Activated CD4-positive, alpha-beta memory T cell treated with anti-CD3 and anti-CD28 coated beads for 36 hours (primary cell): ENCODE measurements at places on chromosomes 7 and 10.

DNA sequence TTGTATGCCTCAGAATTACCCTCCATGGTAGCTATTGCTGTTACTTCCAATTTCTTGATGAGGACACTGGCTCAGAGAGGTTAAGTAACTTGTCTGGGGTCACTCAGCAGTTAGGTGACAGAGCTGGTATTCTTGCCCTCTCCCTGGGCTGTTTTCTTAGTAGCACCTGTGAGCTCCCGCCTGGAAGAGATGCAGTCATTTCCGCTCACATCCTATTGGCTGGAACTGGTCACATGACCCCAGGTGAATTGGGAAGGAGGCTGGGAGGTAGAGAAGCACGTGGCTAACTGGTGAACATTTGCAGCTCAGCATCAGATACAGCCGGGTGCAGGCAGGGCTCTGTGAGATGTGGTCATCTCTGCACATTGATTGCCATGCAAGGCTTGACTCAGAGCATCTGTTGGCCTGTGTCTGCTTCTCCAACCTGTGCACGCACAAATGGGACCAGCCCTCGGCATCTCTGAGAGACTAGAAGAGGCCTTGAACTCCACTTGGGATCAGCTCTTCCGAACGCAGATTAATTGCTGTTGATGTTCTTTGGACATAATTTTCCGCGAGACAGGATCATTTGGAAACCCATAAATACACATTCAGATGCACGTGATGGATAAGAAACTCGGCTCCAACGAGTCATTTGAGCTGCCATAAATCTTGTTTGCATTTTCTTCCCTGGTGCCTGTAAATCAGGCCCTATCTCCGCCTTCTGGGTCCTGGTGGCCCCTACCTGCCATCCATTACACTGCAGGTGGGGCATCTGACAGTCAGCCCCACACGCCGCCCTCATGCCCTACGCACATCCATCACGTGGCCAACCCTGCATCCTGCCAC lies 42.8 kb downstream of the MYL10 start:
- no peak for DNase-seq

DNA sequence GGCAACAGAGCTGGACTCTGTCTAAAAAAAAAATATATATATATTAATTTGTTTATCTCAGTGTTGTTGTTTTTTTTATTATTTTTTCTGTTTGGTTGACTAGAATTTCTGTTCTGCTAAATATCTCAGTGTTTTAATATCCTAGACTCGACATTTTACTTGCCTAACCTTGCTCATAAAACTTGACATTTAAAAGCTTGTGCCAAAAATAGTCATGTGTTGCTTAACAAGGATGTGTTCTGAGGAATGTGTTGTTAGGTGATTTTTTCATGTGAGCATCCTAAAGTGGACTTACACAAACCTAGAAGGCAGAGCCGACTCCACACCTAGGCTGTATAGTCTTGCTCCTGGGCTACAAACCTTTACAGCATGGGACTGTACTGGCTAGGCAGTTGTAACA lies 23.1 kb downstream of the NRBF2 start:
- no peak for DNase-seq

DNA sequence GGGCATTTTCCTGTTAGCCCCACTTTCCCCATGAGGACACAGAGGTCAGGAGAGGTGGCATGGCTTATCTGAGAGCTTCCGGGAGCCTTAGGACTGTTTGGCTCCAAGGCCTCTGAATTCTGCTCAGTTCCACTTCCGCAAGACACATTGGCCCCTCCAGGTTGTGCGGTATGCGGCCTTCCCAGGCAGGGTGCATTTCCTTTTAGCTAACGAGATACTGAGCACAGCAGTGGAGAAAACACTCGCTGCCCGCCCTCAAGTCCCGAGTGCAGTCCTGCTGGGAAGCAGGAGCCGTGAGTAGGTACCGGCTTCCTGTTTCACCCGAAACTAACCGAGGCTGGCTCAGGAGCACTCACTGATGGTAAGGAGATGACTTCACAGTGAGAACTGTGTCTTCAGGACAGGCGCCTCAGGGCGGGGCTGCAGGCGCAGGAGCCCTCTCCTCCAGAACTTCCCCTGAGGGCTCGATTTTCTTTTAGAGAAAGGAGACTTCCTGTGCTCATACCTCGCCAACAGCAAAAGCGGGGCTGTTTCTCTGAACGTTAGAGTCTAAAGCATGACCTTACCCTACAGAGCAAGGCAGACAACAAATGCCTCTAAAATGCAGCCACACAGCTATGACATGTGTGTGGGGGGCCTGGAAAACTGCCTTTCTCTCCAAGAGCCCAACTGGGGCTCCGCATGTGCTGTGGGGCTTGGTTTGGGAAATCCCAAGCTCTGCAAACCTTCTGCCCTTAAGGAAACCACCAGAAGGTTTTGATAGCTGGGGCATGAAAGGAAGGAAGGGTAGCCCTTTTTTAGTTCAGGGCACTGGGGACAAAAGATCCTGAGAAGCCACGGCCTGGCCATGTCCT lies 25.9 kb downstream of the RGS10 start:
- peak; percentile 87 for DNase-seq

- no peak for DNase-seq
These were observed 11.0 kb upstream of the C10orf143 start for GRCh38 chr10:130121486-130122079.

DNA sequence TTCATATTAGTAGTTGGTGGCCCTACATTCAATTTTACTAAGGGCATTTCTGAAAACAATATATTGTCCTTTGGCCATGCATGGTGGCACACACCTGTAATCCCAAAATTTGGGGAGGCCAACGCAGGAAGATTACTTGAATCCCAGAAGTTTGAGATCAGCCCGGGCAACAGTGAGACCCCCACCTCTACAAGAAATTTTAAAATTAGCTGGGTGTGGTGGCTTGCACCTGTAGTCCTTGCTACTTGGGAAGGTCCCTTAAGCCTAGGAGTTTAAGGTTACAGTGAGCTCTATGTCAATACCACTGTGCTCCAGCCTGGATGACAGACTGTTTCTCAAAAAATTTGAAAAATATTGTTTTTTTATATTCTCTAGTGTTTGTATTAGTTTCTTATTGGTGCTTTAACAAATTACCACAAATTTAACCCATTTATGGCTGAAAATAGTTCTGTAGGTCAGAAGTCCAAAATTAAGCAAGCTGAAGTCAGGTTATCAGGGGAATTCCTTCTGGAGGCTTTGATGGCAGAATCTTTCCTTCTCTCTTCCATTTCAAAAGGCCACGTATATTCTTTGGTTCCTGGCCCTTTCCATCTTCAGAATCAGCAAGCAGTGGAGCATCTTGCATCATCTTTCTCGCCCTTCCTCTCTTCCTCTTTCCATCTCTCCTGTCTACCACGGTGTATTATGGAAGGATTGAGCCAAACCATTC lies 12.4 kb downstream of the CBX3 start:
- DNase-seq, result no peak

DNA sequence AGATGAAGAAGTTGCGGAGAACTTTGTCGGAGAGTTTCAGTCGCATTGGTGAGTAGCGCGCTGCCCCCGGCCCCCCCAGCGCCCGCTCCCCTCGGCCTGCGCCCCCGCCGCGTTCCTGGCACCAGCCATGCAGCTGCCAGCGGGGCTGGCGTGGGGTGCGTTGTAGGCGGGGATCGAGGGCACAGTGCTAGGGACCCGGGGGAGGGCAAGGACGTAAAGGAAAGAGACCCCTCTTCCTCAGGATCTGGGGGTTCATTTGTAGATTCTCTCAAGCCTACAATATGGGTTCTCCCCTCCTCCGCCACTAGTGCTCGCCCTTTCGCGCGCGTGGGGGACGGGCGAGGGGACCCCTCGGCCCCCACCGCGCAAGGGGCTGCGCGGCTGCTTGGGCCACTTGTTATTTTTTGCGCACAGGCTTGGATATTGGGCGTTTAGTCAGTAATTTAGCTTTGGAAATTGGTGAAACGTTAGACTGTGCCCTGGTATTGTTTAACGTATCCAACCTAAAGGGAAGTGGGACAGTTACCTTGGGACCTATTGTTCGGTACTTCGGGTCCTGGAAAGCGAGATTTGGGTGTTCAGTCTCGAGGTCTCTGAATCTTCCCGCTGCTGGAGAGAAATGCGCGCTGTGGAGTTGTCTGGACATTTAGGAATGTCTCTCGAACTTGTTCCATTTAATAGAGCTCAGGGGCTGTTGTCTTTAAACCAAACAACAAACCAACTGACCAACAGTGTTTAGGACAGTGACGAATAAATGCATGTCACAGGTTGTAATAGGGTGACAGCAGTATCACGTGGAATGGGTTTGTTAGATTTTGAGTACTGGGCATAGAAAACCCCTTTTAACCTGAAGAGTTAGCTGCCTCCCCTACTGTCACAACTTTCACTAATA lies 796 bp downstream of the CDK14 start:
- no peak for DNase-seq

- DNase-seq, result peak; percentile 87
These were observed 26.5 kb downstream of the NUB1 start for GRCh38 chr7:151368136-151368571.

- no peak for DNase-seq
These were observed 234.1 kb upstream of the AGK start for GRCh38 chr7:141317033-141317585.

DNA sequence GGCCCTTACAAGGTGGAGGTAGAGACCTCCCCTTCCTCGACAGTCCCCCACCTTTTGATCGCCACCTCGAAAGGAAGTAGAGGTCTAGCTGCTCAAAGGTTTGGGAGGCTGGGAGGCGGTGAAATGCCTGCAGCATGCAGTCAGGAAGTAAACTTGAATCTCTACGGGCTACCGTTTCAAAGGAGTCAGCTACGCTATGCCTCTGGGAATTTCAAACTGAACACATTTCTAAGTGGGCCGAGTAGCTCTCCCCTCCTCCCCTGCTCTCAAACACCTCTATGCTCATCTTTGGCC lies 68.0 kb downstream of the CXCL12 start:
- DNase-seq, result no peak

- no peak for DNase-seq
These were observed 11.3 kb downstream of the INPP5A start for GRCh38 chr10:132548869-132549268.

- DNase-seq, result peak; percentile 69
These were observed 65.0 kb downstream of the PIP4K2A start for GRCh38 chr10:22649390-22649841.

- no peak for DNase-seq
These were observed 22.6 kb downstream of the MYO1G start for GRCh38 chr7:44956157-44956766.

GRCh38 chr7:108648989-108649388 lies 79.3 kb downstream of the DNAJB9 start:
- no peak for DNase-seq

- no peak for DNase-seq
These were observed 634.2 kb downstream of the ANKRD7 start for GRCh38 chr7:118858651-118859149.

GRCh38 chr7:22845221-22845834 lies 22.7 kb upstream of the TOMM7 start:
- DNase-seq, result no peak

DNA sequence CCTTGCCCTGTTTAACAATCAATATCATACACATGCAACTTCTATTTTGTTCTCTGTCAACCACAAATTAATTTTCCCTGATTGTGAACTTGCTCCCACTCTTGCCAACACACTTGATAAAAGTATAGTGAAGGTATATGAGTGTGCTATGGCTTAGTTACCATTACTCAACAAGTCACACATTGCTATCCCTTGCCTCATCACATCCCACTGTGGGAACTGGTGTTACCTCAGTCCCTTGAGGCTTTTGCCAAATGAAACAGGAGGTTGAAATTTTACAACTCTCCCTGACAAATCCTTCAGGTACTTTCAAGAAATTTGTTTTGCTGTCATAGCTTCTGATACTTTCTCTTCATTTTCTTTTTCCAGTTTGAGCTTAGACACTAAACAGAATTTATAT lies 472.5 kb upstream of the SEMA3D start:
- DNase-seq, result no peak

GRCh38 chr10:63711867-63712716 lies 190.9 kb downstream of the REEP3 start:
- no peak for DNase-seq

GRCh38 chr10:20956843-20957242 lies 59.7 kb upstream of the NEBL start:
- DNase-seq, result no peak

- no peak for DNase-seq
These were observed 2.0 kb upstream of the PLPP4 start for GRCh38 chr10:120455004-120455403.

DNA sequence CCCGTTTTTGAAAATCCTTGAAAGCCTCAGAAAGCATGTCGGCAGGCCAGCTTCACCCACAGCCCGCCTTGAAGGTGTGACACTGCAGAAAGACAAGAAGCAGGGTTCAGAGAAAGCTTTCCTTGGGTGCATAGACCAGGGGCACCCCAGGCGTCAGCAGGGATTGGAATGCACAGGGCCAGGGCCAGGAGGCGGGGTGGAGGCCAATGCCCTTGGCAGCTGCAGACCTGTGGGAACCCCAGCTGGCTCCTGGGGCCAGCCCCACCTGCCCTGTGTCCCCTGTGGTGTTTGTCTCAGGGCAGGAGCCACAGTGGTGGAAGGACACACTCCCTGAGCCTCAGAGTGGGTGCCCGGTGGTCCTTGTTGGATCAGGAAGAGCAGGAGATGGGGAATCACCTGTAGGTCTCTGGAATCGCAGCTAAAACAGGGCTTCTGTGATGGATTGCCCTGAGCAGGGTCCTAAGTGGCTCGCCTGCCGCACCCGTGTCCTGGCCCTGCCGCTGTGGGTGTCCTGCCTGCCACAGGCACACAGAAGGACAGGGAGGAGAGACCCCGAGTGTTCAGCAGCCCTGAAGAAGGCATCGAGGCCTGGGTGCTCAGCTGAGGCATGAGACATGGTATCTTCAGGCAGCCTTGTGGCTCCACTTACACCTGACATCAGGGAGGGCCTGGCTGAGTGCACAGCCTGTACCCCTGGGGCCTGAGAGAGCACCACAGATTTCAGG lies 32.5 kb downstream of the ANXA8 start:
- DNase-seq, result no peak

- no peak for DNase-seq
These were observed 774.7 kb downstream of the SUGCT start for GRCh38 chr7:40909346-40909980.

GRCh38 chr7:98994046-98994944 lies 116.0 kb downstream of the TRRAP start:
- DNase-seq, result no peak

- DNase-seq, result peak; percentile 70
These were observed 2.0 kb downstream of the CYP26C1 start for GRCh38 chr10:93062514-93063143.

DNA sequence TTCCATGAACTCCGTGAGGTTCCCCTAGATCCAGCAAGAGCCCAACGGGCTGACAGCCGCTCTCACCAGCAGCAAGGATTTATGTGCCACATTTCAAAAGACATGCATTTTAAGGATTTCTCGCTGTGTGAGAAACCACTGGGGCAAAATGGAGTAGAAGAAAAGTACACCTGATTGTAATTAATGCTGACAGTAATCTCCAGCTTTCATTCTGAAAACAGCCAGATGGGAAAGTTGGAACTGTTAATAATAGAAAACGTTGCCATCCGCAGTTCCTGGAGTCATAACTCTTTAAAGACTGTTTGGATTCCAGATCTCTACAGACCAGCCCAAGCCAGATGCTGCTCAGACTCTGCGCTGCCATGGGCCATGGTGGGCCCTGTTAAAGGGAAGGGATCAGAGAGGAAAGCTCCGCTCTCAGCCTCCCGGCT lies 216.9 kb upstream of the GLI3 start:
- DNase-seq, result no peak

- no peak for DNase-seq
These were observed 12.9 kb upstream of the DENND2A start for GRCh38 chr7:140653319-140654108.
